ENCODE measurements at places on chromosomes 7 and 10.

DNA sequence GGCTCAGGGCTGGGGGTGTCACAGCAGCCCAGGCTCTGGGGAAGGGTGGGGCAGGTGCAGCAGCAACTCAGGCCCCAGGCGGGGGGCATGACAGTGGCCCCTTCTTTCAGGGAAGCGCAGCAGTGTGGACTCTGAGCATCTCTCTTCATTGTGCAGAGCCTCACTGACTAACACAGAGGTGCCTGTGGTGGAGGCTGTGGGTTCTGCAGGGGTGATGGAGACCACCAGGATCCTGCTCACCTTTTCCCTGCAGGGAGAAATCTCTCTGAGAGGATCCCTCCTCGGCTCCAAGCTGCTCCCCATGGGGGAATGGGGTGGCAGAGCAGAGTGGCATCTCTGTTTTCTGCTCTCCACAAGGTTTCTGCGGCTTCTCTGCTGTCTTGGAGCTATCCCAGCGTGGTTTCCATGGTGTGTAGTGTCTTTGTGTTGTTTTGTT, 37.8 kb upstream of the SHH start:
- no peak for DNase-seq

DNA sequence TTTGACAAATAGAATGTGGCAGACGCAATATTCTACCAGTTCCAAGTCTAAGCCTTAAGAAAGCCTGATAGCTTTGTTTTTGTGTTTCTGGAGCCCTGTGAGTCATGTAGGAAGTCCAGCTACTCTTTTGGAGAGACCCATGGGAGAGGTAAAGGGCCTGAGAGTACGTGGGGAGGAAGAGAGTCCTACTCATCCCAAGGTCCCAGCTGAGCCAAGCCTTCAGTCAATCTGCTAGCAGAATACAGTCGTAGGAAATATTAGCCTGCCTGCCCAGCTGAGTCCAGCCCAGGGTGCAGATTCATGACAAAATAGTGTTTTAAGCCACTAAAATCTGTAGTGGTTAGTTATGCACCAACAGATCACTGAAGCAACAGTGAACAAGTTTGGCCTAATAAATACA, 9.0 kb upstream of the GNA12 start:
- DNase-seq: no peak

DNA sequence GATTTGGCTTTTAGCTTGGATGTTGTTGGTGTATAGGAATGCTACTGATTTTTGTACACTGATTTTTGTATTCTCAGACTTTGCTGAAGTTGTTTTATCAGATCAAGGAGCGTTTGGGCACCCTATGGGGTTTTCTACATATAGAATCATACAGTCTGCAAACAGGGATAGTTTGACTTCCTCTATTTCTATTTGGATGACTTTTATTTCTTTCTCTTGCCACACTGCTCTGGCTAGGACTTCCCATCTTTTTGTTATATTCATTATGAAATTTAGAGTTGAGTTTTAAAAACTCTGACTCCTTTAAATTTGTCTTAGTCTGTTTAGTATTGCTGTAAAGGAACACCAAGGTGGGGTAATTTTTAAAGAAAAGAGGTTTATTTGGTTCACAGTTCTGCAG, 4.7 kb downstream of the ZNF786 start:
- no peak for DNase-seq

DNA sequence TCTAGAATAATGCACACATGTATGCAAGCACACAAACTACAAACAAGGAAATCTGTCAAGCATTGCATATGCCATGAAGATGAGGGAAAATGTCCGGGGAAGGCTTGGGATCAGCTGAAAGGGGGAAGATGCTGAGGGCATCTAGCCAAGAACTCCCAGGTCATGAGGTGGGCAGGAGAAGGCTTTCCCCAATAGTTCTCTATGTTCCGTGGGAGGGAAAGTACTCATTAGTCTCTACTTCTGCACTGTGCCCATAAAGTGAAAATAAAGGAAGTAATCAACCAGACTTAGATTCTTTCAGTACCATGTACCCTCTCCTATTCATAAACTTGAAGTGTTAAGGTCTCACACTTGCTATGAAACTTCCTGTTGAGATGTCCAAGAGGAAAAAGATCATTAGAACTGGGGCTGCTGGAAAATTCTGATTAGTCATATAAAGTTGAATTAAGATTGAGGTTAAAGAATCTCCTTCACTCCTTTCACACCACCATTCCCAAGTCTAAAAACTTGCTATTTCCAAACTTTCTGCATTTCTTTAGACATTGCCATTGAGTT, 17.1 kb upstream of the LIPF start:
- DNase-seq: no peak
